ENCODE measurements at places on chromosomes 5 and 9.

- DNase-seq = no peak
Measured at GRCh38 chr5:1883120-1883924, 597 bp upstream of the IRX4 start.

- DNase-seq = no peak
Measured at GRCh38 chr5:181187500-181188213, 17.3 kb downstream of the TRIM7 start.

- no peak for DNase-seq
Measured at GRCh38 chr9:110869931-110870330, 168.3 kb downstream of the LPAR1 start.

DNA sequence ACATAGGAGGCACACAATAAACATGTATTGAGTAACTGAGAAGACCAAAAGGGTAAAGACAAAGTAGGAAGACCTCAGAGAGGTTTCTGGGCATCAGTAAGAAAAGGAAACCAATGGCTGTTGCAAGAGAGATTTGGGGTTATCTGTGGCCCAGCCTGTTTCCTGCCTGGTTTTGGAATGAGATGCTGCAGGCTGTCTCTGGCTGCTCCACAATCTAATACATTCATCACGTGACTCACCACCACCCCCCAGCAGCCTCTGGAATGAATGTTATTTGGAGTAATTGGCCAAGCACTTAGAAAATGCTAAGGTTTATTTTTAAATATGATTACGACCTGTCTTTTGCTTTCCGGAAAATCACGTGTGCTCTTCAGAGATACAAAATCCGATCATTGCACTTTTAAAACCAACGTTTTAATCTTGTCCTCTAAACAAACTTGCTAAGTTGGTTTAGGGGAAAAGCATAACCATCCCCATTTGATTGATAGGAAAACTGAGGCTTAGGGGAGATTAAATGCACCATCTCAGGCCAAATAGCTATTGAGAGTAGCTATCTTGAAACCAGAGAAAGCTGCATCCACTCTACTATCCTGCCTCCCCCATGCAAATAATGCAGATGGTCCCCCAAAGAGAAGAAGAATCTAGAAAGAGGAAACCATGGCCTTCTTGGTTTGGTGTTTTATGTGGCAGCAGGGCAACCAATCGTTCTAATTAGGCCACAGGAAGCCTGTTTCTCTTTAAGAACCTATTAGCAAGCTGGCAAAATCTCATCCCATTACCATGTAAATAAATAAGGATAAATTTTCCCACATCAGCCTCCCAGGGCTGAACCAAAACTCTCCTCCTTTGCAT, 151.8 kb upstream of the ADRA1B start:
- no peak for DNase-seq

- DNase-seq = no peak
Measured at GRCh38 chr5:121725450-121725849, 126.2 kb upstream of the FTMT start.

DNA sequence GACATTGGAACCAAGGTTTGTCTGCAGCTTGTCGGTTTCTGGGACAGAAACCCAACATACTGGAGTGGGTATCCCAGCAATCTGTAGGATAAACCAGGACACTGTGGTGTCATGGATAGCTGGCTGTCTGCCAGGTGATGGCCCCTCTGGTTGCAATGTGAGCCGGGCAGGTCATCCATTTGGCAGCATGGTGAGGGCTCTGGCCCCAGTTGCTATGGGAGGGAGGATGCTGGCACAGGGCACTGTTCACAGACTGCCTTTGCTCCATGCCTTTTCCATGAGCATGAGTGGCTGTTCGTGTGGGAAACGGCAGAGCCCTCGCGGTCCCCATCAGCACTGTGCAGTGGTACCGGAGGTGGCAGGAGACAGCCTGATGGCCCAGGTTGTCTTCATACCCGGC, 6.4 kb downstream of the S1PR3 start:
- DNase-seq = no peak

- DNase-seq = no peak
Measured at GRCh38 chr9:124766815-124767554, 4.1 kb downstream of the NR6A1 start.

GRCh38 chr5:144468571-144468970, 297.9 kb downstream of the KCTD16 start:
- no peak for DNase-seq

- DNase-seq = no peak
Measured at GRCh38 chr5:156715287-156715686, 134.8 kb upstream of the PPP1R2B start.

- peak; percentile 51 for DNase-seq
Measured at GRCh38 chr9:89444274-89444673, 53.6 kb downstream of the SEMA4D start.

- no peak for DNase-seq
Measured at GRCh38 chr5:103355579-103355978, 97.0 kb downstream of the MACIR start.

GRCh38 chr5:127649018-127649439, at the start of gene CTXN3:
TSS of gene CTXN3 (plus strand) at chr5:127649082. CDS start at chr5:127657522, 8,440 bp downstream.
- no peak for DNase-seq

GRCh38 chr5:98109561-98110006, 663.9 kb upstream of the RGMB start:
- no peak for DNase-seq
